Femur (tissue), 1 donor: ENCODE measurements at places on chromosomes 5 and 9.

- no peak for DNase-seq
These were observed 1.8 kb downstream of the PTGES2 start for GRCh38 chr9:128125580-128126354.

DNA sequence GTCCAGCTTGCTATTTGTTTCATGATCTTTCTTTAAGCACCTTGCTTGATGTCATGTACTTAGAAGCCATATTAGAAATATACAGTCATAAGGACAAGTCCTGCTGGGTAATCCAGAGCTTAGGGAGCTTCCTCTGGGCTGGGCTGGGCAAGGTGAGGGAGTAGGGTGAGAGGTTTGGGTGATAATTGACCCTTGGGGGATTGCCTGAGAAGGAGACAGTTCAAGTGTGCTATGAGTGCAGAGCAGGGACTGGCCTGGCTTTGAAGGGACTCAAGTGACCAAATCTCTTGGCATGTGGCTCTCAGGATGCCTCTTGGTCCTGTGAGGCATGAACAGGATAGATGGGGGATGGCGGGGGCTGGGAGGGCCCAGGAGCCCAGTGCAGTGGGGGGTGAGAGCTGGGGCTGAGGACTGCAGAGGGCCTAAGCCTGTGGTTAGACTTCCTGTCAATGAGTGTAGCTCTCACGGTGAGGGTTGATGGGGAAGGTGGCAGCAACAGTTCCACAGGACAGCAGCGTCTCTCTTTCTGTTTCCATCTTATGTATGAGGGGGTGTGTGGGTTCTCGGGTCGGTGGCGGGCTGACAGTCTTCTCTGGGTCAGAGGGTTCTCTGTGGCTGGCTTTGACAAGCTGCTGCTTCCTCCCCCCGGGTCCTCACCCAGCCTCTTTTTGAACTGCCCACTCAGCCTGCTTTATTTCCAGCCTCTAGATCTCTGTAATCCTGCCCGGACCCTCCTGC, 53.5 kb downstream of the RGS3 start:
- no peak for DNase-seq

DNA sequence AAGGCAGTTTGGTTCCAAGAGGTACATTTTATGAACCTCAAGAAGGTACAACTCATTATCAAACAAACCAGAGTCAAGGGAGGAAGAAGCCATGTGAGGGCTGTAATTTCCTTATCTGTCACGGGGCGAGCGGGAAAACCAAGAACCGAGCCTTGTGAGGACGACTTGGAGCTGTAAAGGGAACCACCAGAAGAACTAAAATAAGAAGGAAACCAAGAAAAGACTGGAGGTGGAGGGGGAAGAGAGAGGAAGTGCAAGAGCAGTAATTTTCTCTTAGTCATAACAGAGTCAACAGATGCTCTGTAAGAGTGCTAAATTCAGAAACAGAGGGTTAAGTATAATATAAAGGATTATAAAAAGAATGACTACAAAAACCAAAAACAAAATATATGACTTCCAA, 127.1 kb downstream of the DIRAS2 start:
- DNase-seq: no peak

DNA sequence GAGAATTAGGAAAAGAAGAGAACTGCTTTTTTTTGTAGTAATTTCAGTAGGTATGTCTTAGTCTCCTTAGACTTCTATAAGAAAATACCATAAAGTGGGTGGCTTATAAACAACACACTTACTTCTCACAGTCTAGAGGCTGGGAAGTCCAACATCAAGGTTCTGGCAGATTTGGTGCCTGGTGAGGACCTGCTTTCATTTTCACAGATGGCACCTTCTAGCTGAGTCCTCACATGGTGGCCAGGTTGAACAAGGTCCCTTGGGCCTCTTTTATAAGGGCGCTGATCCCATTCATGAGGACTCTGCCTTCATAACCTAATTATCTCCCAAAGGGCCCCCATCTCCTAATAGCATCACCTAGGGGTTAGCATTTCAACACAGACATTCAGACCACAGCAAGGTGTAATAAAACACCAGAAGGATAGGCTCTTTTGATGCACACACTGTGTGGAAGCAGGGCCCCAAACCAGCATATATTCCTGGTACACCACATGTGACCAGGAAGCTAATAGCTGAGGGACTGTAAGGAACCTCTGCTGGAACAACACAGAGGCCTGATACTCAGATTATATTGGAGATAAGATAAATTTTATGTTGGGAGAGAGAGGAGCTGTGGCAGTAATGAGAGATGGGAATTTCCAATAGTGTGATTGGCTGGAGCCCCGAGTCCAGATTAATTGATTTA, 384.9 kb downstream of the RAB3C start:
- no peak for DNase-seq

GRCh38 chr5:139956342-139956741, 86.8 kb downstream of the NRG2 start:
- no peak for DNase-seq

- DNase-seq: no peak
These were observed 298.3 kb downstream of the BNC2 start for GRCh38 chr9:16572005-16572734.

- DNase-seq: no peak
These were observed 58.7 kb upstream of the EPB41L4B start for GRCh38 chr9:109379513-109379912.

GRCh38 chr9:69204849-69205248, 30.8 kb downstream of the TJP2 start:
- DNase-seq: no peak

DNA sequence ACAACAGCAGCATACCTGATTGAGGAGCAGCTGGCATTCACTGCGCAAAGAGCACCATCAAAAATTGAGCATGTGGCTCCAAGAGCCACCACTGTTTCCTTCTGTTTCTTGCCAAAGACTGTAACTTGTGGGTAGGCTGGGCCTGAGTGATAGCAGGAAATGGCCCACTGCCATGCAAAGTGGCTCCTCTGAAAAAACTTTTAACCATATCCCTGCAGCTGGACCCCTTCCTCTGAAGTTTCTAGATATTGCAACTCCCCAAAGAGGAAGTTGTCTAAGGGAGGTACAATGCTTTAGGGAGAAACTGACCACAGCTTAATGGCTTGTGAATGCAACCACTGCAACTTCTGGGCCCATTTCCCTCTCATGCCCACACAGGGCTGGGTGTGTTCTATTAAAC, 355.4 kb upstream of the PDE4D start:
- DNase-seq: peak; percentile 49

GRCh38 chr9:34310215-34310614, 18.9 kb downstream of the KIF24 start:
- no peak for DNase-seq

- DNase-seq: no peak
These were observed 129.6 kb downstream of the SAXO1 start for GRCh38 chr9:18903450-18903849.

GRCh38 chr9:94818178-94818541, 91.7 kb downstream of the AOPEP start:
- no peak for DNase-seq

DNA sequence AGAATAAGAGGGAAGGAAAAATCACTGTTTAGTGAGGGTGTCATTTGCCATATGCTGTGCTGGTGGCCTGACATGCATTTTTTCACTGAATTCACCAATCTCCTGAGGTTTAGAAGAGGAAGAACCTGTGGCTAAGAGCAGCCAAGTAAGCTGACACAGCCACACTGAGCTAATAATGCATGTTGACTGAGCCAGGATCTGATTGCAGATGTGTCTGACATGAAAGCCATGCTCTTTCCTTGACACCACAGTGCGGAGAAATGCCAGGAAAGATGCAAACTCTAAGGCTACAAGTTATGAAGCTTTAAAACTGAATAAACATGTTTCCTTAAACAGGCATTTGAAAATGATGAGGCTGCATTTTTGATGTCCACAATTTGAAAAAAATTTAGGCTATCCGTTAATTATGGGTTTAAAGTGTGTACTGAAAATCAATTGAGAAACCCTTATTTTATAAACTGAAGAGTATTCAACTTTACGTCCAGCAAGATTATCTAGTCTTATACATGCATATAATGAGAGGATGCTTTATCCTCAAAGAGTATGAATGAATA, 208.6 kb downstream of the FBN2 start:
- peak; percentile 44 for DNase-seq

DNA sequence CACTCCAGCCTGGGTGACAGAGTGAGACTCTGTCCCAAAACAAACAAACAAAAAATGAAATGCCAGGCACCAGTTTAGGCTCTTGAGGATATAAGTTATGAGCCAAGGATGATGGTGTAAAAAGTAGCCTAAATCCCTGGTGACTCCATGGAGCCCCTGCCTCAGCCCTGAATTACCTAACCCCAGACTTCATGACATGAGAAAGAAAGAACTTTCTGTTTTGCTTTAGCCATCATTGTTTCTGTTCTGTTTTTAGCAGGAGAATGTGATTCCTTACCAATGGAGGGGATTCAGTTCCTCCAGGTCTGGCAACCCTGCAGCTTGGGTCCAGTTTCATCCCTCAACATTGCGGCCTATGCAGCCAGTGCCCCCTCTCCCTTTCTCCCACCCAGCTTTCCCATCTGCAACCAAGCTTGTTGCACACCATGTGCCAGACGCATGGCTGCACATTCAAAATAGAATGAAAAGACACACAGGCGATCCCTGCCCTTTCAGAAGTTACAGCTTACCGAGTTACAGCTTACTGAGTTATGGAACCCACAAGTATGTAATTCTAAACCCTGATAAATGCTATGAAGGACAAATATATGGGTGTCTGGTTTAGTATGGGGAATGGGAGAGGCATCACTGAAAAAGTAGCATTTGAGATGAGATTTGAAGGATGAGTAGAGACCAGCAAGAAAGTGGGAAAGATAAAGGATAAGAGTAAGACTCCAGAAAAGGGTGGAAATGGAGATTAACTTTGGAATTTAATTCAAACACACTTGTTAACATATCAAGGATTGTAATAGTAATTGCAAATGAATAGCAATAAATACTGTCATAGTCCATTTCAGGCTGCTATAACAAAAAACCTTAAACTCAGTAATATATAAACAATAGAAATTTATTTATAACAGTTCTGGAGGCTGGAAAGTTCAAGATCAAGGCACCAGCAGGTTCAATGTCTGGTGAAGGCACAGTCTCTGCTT, 6.0 kb upstream of the SEMA5A start:
- no peak for DNase-seq

DNA sequence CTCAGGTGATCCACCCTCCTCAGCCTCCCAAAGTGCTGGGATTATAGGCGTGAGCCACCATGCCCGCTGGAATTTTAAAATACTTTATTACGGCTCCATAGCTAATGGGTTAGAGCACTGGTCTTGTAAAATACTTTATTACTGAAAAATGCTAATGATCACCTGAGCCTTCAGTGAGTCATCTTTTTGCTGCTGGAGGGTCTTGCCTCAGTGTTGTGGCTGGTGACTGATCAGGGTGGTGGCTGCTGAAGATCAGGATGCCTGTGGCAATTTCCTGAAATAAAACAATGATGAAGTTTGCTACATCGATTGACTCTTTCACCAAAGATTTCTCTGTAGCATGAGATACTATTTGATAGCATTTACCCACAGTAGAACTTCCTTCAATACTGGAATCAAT, 26.0 kb upstream of the GNE start:
- no peak for DNase-seq

GRCh38 chr9:34551751-34552605, 29.2 kb upstream of the ENHO start:
- DNase-seq: no peak

DNA sequence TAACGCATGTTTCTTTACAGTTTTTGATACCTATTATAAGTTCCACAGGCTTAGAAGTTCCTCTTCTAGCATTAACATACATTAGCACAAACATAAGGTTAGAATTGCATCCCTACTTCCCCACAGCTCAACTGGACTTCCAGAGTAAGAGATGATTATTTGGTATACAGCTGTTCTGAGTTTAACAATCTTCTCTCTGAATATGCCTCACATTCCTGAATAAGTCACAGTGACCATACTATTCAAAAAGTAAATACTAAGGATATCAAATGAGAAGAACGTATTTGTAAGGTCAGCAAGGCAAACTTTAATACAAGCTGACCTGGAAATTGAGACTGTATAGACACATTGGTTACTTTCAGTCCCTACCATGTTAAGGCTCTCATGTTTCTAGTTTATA, 21.3 kb downstream of the NR6A1 start:
- DNase-seq: no peak

GRCh38 chr9:112384690-112385089, 4.8 kb downstream of the HSDL2 start:
- no peak for DNase-seq

DNA sequence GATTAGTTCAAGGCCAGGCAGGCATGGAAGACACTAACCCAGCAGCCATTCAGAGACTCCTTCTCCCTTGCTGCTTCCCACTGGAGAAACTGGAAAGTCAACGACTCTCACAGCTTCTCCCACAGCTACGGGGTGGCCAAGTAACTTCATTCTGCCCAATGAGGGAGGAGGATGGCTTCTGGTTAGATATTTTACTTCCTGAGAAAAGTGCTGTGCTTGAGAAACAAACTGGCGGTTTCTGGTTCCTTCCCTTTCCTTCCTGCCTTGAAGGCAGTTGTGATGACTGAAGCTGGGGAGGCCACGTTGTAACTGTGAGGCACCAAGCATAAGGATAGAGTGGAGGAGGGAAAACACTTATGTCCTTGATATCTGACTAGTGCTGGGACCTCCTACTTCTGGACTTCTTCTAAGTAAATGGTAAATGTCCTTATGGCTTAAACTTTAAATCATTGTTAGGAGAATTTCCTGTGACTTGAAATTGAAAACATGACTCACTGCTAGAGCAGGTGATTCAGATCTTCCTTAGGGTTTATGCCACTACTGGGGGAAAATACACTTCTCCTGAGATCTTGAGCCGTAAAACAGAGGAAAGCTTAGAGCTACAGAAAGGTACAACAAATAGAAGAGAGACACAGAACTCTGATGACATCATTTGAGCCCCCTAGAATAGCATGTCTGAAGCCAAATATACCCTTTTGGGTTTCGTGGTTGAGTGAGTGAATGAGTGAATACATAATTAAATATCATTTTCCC, 3.1 kb upstream of the GNPDA1 start:
- no peak for DNase-seq

- DNase-seq: no peak
These were observed 22.9 kb upstream of the SYK start for GRCh38 chr9:90778746-90779145.

DNA sequence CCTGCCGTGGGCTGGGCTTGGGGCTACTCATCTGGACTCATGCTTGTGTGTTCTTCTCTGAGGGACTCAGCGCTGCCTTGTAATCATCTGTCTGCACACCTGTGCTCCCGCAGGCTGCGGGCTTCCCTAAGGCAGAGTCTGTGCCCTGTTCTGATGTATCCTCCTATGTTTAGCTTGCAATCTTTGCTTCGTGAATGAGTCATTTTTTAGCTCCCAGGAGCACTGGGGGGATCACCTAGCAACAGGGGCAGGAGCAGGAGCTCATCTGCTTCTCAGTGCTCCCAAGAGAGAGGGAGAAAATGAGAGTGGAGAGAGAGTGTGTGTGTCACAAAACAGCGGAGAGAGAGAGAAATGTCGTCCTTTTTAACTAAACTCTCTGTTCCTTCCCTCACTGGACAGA, 202.4 kb upstream of the ZNF618 start:
- DNase-seq: no peak

DNA sequence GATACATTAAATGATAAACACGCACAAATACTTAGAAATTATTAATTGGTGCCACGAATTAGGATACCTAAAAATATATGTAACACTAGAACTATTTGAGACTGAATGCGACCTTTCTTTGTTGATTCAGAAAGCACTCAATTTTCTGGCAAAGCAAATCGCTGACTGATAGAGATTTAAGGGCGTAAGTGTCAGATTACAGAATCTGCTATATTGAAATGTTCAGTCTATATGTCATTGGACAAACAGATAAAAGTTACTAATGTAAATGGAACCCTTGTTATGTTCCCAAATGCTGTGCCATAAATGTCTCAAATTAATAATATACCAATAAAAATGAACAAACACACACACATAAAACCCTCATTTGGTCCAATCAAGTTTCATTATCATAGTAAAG, 137.9 kb downstream of the MPDZ start:
- no peak for DNase-seq

- no peak for DNase-seq
These were observed 52.3 kb upstream of the MYOT start for GRCh38 chr5:137815202-137815990.
